ENCODE measurements at places on chromosomes 5 and 9.

DNA sequence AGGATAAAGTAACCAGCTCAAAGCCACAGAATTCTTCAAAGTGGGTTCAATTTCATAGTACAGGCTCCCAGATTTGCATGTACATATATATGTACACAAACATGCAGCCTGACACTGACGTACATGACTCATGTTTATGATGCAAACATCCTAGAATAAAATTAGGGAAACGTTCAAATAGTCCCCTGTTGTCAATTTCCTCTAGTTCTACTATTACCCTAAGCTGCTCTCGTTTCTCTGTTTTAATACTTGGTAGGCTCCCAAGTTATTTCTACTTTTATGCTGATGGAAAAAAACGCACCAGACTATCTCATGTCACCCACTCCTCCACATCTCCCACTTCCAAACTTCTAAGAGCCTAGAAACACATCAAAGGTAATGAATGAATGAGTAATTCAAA lies 229.7 kb downstream of the EPB41L4A start:
- no peak for DNase-seq

GRCh38 chr9:129626625-129627284 lies 792 bp downstream of the NTMT1 start:
- DNase-seq: no peak

DNA sequence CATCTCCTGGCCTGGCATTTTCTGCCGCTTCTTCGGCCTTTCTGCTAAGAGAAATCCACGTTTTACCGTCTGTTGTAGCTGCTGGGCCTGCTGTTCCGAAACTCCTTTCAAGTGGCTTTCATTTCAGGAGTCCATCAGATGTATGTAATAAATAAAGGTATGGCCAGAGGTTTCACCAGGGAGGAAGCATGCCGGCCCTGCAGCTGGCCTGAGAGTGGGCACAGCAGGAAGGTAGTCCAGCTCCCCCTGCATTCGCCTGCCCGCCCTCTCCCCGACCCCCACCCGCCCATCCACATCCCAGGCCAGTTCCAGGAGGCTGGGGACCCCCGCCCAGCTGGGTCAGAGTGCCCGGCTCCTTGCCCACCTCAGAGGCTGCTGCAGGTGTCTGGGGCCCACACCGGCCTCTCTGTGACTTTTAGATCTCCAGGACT lies 46.4 kb upstream of the EXOC3 start:
- DNase-seq: no peak

DNA sequence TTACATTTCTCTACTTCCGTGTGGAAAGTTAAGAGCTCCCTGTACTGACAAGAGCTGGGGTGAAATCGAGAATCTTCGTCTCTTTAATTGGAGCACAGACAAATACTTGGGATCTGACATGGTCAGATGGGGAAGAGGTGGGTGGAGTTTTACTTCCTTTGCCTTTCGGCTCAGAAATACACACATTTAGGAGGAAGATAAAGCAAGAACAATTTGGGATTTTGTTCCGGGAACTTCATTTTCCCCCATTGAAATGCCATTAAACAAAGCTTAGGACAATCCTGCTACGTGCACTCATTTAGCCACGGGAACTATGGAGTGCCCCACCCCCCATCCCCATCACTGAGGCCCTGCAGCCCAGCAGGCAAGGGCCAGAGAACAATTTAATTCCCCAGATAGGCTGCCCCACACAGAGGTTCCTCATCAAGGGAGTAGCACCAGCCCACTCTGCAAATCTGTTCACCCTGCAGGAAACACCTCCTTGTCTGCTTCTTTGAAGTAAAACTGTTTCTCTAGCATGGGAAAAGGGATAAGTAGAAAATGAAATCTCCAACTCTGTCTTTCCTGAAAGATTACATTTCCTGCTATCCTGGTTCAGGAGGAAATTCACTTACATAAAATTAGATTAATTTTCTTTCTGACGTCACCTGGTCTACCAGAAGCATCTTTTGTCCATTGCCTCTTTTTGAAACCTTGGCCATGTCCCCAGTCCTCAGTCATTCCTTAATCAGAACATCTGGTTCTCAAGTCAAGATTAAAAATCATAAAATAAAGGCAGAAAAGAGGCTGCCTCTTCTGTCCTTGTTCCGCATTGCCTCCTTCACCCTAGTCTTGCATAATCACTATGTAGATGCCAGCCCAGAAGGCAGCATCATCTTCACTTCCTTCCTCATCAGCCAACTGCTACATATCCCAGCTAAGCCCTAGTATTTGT lies 206.4 kb downstream of the ENC1 start:
- no peak for DNase-seq

DNA sequence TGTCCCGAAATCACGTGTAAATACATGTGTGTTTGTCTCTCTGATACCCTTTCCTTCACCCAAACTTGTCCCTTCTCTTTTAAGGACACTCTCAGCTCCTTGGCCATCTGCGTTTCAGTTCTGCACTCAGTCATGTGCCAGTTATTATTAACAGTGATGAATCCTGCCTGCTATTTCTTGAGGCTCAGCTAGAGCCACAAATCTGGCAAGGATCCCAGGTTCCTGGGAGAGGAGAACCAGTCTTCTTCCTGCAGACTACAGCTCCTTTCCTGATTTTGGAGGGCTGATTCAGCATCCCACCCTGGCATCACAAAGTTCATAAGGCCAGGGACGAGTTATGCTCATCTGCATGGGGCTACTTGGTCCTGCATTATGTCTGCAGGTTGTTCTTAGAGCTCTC lies 5.6 kb downstream of the MAMDC2 start:
- DNase-seq: no peak

All from stimulated activated CD4-positive, alpha-beta T cell treated with anti-CD3 and anti-CD28 coated beads, TNF-alpha, amount 100 ng/mL, for 24 hours (primary cell).